HuH-7.5 (cell line): ENCODE measurements at places on chromosomes 3 and 15.

- DNase-seq = no peak
Measured at GRCh38 chr3:72481542-72481941, 366.7 kb downstream of the SHQ1 start.

DNA sequence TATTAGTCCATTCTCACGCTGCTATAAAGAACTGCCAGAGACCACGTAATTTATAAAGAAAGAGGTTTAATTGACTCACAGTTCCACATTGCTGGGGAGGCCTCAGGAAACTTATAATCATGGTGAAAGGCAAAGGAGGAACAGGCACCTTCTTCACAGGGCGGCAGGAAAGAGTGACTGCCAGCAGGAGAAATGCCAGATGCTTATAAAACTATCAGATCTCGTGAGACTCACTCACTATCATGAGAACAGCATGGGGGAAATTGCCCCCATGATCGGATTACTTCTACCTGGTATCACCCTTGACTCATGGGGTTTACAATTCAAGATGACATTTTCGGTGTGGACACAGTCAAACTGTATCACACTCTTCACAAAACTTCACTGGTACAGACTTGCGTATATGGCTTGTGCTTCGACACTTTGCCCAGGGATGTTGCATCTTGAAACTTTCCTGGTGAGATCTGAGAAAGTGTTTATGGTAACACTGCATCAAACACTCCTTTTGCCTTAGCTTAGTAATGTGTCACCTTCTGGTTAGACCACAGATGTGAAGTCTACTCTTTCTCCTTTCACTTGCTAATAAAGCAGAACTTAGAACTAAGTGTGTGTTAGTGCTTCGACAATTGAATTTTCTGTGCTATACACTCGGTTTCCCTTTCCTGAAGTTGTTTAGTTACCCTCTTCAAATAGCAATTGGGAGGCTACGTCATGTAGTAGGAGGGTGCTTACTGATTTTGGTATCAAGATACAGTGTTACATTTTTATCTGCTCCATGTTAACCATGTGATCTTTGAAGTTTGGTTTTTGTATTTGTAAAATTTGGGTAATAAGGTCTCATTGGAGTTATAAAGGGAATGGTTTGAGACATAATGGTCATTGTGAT, 185.7 kb downstream of the LPP start:
- no peak for DNase-seq

GRCh38 chr3:170426240-170426797, 7.7 kb downstream of the CLDN11 start:
- DNase-seq = no peak

GRCh38 chr3:174907027-174907426, 47.9 kb downstream of the NAALADL2 start:
- no peak for DNase-seq

- DNase-seq = no peak
Measured at GRCh38 chr3:74531491-74531890, 83.0 kb downstream of the CNTN3 start.

GRCh38 chr3:194254040-194254439, 97.1 kb downstream of the CPN2 start:
- no peak for DNase-seq

- no peak for DNase-seq
Measured at GRCh38 chr15:23686466-23687142, 501 bp downstream of the NDN start.

GRCh38 chr3:6079011-6079410, 781.9 kb upstream of the GRM7 start:
- no peak for DNase-seq

GRCh38 chr3:72335458-72336095, 512.7 kb downstream of the SHQ1 start:
- no peak for DNase-seq

GRCh38 chr15:69308949-69309348, 10.2 kb downstream of the PAQR5 start:
- no peak for DNase-seq

GRCh38 chr3:152968388-152969024, 133.6 kb downstream of the P2RY1 start:
- DNase-seq = no peak

DNA sequence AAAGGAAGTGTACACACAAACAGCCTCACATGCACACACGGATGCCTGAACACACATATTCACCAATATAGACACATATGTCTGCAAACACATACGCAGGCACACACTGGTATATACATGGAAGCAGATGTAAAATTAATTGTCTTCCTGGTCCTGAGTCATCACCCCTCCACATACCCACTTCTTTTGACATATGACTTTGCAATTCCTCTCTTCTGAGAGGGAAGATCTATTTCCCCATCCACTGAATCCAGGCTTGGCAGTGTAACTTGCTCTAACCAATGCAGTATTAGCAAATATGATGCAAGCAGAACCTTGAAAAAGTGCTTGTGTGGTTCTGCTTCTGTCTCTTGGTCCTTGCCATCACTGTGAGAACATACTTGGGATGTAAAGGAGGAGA, 76.8 kb upstream of the HRH1 start:
- no peak for DNase-seq

- DNase-seq = no peak
Measured at GRCh38 chr15:29260896-29261295, 8.7 kb downstream of the NSMCE3 start.

DNA sequence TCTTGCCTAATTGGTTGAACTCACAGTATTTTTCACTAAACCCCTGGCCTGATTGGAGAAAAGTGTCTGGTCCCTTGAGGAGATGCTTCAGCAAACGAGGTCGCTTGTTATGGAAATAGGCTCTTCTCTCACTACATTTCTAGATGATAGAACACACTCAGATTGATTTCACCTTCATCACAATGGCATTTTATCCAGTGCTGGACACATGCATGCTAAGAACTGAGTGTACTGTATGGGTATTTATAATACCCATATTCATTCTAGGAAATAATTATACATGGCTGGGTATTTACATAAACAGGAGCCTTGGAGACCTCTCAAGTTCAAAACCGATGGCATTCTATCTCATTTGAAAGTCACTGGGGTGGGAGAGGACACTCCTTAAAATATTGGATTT, 444.9 kb downstream of the LPP start:
- no peak for DNase-seq

DNA sequence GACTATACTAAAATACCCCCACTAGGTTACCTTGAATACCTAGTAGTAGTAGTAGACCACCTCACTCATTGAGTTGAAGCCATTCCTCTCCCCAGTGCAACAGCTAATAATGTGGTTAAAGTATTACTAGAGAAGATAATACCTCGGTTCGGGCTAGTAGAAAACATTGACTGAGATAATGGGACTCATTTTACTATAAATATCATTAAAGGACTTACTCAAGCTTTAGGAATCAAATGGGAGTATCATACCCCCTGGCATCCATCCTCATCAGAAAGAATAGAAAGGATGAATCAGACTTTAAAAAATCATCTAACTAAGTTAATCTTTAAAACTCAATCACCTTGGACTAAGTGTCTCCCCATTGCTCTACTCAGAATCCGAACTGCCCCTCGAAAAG, 49.0 kb upstream of the CACNA2D3 start:
- DNase-seq = no peak

DNA sequence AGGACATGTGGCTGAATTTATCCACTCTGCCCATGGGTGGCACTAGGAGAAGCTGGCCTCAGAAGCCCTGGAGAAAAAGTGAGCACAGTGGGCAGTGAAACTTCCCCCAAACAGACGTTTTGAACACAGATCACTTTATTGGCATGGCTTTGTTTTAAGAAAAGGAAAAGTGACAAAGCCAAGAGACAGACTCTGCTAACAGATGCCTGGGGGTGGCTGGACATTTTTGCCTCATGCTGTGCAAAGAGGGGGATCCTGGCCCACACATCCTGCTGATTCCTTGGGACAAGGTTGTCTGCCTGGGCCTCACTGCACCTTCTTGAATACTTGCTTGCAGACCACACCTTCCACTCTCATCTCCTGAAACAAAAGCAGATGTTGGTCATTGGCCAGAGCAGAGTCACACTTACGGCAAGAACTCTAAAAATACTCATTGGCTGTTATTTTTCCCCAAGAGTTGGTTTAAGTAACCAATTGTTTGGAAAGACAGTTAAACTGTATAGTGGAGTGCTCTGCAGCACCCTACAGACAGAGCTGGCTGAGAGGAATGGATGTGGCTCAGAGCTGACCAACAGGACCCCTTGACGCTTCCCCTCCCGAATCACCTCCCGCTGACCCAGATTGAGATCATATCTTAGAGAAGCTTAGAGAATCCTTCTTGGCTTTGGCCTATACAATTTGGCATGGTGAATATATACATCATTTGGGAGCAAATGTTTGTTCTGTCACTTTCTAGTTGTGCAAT, 22.0 kb downstream of the RBP1 start:
- no peak for DNase-seq

DNA sequence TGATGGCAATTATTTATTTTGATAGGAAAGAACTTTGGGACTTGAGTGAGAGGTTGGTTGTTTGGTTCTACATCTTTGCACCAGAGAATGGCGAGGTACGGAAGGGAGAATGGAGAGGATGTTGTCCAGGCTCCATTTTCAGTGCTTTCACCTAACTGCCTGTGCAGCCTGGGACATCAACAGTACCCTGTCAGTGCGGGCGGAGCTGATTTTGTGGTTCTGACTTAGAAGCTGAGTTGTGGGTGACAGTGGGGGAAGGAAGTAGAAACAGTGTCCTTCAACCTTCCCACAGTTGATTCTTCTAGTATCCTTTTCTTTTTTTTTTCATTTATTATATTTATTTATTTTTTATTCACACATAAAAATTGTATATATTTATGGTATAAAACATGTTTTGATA, 95.3 kb downstream of the TIGIT start:
- DNase-seq = no peak

GRCh38 chr3:37543666-37544065, 318.0 kb upstream of the CTDSPL start:
- no peak for DNase-seq

DNA sequence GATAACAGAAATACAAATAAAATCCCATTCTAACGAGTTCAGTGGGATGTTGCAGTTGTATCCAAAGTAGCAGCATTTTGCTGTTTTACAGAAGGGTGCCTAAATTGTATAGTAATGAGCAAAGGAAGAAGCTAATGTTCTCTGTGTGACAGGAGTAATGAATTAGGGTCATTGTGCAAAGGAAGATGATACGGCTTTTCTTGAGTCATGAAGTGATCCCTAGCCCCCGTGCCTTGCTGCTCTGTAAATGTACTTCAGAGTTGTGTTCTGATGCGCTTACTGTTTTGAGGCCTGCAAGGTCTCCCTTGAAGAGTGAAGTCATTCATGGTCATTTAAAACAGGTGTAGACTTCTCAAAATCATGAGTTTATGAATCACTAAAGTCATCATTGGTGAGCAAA, 37.9 kb downstream of the ATP1B3 start:
- no peak for DNase-seq

GRCh38 chr3:35777563-35778554, 138.5 kb downstream of the ARPP21 start:
- DNase-seq = no peak

- no peak for DNase-seq
Measured at GRCh38 chr3:151550025-151550618, 89.3 kb upstream of the IGSF10 start.
